ENCODE measurements at places on chromosomes 1 and 21. TPM values are rescaled to one million over a fixed set of nuclear protein-coding genes. Genes with fewer than 3 reads are reported as not detected.

GRCh38 chr1:58815686-58816071, 31.8 kb upstream of the JUN start:
- DNase-seq, result no peak

DNA sequence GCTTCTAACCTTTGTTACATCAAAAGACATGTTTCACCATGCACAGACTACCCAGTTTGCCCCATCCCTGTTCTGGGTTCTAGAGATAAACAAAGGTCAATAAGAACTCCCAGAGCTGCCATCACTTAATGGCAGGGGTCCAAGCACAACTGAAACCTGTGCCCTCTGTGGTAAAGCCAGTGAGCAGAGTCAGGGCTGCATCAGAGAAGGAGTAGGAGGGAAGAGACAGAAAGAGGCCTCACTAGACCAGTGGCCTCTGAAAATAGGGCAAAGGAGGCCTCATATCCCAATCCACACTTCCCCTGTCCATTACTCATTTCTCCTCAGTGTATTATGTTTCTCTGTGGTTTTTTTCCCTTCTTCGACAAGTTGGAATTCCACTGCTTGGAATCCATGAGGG, 10.2 kb downstream of the ATP1A2 start:
- no peak for DNase-seq

- no peak for DNase-seq
Measured at GRCh38 chr1:15739745-15740144, 2.6 kb upstream of the TMEM82 start.

- DNase-seq, result no peak
Measured at GRCh38 chr1:7505771-7506453, 265.2 kb upstream of the VAMP3 start.

DNA sequence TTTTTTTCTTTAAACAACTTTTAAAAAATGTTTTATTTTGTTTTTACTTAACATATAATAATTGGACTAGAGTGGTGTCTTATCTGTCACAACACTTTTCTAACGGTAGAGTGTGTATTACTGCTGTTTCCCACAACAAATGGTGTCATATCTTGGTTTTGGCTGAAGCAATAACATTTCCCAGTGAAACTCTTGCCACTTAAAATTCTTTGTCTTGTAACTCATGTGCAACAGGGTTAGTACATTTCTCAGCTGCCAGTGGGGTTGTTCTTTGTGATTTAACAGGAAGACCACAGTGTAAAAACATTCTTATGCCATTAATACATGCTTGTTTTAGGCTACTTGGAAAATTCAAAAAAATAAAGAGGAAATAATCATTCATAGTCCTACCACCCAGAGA, 43.5 kb downstream of the ALPL start:
- no peak for DNase-seq

- DNase-seq, result no peak
Measured at GRCh38 chr1:228050571-228051231, 31.8 kb upstream of the ARF1 start.

DNA sequence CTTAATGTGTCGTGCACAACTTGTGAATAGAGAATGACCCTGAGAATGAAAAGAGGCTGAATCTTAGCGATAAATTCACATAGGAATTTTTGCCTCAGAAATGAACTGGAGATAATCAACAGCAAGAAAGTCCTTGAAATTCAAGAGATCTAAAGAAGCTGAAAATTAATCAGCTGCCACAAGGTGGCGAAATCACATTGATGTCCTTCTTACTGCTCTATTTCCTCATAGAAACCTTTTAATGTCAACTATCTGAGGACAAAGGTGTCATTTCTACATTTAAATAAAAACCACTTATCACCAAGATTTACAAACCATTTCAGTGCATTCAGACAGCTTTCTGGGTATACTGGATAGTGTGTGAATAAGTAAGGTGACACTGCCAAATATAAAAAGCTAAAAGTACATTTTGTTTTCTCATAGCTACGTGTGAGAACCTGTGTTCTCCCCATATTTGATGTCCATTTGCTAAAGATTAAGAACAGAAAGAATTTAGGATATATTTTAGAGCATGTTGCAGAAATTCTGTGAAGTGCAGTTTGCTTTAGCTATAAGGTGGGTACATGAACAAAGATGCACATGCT, 485.3 kb upstream of the PTBP2 start:
- DNase-seq, result no peak

DNA sequence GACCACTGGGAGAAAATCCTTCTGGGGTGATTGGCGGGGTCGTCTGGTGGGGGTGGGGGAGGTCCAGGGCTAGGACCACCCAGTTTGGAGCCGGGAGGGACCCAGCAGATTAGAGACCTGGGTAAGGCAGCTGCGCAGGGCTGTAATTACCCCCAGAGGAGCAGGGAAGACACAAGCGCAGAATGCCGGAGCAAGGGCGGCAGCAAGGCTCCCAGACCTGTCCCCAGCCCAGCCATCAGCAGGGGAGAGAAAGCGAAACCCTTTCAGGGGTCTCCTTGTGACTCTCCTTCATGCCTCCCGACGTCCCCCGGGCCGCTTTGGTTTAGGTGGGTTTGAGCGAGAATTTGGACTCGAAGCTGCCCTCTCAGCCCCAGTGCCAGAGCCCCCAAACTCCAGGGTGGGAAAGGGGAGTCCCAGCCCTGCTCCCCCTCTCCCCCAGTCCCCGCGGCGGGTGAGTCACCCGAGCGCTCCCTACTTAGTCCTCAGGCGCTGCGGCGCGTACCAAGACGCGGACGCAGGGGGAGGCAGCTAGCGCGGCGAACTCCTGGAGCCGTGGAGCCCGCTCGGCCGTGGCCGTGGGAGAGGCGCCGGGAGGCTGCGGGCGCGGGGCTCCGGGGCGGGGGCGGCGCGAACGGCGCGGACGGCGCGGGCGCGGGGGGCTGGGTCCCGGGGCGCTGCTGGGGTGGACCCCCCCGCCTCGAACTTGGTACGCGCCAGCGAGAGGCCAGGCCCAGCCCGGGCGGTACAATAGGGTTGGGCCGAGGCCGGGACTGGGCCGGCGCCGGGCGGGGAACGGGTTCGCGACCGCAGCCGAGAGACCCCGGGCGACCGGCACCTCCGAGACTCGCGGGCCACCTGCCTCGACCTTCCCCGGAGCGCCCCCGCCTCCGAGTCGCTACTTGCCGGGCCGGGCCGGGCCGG, at the start of gene MAP7D1:
TSS of gene MAP7D1 (plus strand) at position 753 of the 921 bp plus-strand sequence. CDS start 258 bp downstream, outside the sequence.
- DNase-seq, result peak; percentile 87

DNA sequence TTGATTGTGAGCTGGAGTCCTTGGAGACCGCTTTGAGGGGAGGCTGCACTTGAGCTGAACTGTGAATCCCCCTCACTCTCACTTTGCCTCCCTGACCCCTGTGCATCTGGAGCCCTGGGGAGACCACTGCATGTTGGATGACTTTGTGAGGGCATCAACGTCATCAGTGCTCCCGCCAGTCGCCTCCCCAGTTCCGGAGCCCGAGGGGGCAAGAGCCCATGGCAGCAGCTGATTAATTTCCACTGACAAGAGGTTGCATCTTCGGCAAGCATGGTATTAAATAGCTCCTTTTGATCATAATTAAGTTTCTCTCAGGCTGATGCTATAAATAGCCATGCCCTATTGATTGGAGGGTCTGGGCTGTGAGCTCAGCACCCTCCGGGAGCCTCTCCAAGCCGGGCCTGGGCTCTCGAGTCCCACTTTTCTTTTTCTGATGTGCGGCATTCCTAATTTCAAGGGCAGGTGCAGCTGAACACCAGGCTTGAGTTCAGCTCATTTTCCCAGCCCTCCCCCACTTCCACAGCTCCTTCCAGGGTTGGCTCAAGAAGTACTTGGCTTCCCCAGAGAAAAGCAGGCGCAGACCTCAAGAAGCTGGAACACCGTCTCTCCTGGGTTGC, 33.2 kb downstream of the KCND3 start:
- DNase-seq, result no peak

DNA sequence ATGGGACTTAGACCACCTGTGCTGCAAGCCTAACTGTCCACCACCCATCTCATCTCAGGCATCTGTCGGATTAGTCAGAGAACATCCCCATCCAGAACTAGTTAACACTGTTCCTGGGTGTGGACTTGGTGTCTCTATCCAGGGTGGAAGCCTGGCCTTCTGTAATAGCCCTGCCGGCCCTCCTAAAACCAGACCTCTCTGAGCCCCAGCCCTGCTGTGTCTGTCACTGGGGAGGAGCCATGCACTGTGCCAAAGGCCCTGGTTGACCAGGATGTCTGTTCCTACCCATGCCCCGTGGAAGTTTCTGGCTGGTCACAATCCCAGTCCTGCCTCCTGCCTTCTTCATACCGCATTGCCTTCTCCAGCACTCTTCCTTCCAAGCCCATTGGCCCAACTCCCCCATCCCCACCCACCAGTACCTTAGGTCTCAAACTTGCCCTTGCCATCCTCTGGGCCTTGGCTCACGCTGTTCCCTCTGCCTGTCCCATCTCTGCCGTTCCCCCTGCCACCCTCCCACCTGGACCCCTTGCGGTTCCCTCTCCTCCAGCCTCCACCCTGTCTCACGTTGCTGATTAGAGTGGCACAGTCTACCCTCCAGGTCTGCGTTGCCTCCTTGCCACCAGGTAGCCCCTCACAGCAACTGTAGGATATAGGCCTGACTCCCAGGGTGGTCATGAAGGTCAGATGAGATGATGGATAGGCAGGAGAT, 105.6 kb downstream of the EPHB2 start:
- no peak for DNase-seq

- no peak for DNase-seq
Measured at GRCh38 chr21:43600642-43601402, 58.5 kb downstream of the HSF2BP start.

- no peak for DNase-seq
Measured at GRCh38 chr1:170284951-170285350, 139.2 kb downstream of the NTMT2 start.

- no peak for DNase-seq
Measured at GRCh38 chr1:201076092-201076491, 36.1 kb downstream of the CACNA1S start.

DNA sequence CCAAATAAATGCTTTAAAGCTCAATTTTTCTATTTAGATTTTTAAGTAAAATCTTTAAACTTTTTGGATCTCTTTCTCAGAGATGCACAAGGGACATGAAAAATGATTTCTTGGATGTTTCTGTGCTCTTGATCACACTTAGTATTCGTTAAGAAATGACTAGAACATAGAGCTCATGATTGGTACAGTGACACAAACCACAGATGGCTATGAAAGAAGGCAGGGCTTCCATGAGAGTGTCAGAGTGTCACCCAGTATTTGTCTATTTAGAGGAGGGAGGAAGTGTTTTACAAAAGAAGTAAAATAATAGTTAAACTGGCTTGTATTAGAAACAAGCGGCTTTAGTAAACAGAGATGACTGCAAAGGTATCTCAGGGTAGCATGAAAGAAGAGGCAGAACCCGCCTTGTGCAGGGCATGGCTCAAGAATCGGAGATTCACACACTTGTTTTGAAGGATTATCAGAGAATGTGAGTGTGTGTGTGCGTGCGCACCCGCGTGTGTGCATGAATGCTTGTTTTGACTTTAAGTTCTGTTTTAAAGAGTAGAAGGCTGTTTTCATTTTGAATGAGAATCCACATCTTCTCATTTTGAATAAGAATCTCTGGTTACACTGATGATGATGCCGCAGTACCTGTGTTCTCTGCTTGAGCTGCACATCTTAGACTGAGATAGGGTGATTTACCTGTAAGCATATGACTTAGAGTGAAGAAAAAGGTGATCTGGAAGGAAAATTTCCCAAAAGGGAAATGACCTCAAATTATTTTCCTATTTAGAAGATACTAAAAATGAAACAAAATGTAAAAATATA, 82.1 kb downstream of the VPS26C start:
- no peak for DNase-seq

GRCh38 chr1:32501865-32502264, 37.0 kb downstream of the ZBTB8B start:
- DNase-seq, result no peak

- no peak for DNase-seq
Measured at GRCh38 chr21:28771790-28772501, 220.7 kb downstream of the LTN1 start.

Gene BRDT
- total RNA-seq, result not detected

Gene SNX7
- total RNA-seq, result not detected

Gene RGS18
- total RNA-seq, result 1.1 TPM

Gene PRDX1
- 412 TPM for total RNA-seq

Gene GUCA2B
- not detected for total RNA-seq

All from activated CD8-positive, alpha-beta memory T cell treated with anti-CD3 and anti-CD28 coated beads, Interleukin-2, amount 10 ng/mL, durations not matched to agents 7 days and 5 days (primary cell).